ENCODE measurements at places on chromosomes 11 and 22. TPM values are rescaled to one million over a fixed set of nuclear protein-coding genes. Genes with fewer than 3 reads are reported as not detected.

C22orf15 gene
- total RNA-seq = not detected

MACROD1 gene
- total RNA-seq = 9.0 TPM

RRAS2 gene
- total RNA-seq = 54.8 TPM

BRSK2 gene
- 6.0 TPM for total RNA-seq

MUC6 gene
- not detected for total RNA-seq

MOGAT2 gene
- total RNA-seq = not detected

OR8D1 gene
- not detected for total RNA-seq

OSBPL5 gene
- 8.7 TPM for total RNA-seq

DERL3 gene
- total RNA-seq = 0.71 TPM

CCDC90B gene
- total RNA-seq = 52.0 TPM

SGSM1 gene
- total RNA-seq = 0.79 TPM

WNT11 gene
- 1.6 TPM for total RNA-seq
